Stomach (tissue), 19 donors: ENCODE measurements at places on chromosomes 3 and 15. TPM values are rescaled to one million over a fixed set of nuclear protein-coding genes. Genes with fewer than 3 reads are reported as not detected.
A peak's percentile ranks its signal among the peaks of the same experiment; 100 is the strongest.

DNA sequence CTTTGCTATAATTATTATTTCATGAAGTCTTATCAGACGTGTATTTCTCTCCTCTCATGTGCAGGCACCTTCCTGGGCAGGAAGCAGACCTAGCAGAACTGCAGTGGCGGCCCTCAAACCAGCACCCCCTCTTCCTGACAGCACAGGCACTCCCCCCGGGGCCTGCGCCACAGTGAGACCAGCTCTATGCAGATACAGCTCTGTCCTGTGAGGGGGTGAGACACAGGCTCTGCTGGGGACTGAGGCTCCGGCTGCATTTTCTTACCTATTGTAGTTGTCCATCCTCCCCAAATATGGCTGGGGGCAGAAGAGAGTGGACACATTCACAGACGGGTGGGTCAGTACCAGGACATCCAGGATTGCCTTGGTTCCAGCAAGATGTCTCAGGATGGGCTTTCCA, 5.0 kb downstream of the CISH start:
- H3K4me1 ChIP-seq: peaks cover 98% of the 10 kb centered on the region
- DNase-seq: no peak
- H3K4me3 ChIP-seq: peak overlapping the region; percentile 60
- peak overlapping the region; percentile 62 for H3K27ac ChIP-seq

The RSL24D1 gene
- 22.2 TPM for total RNA-seq

The C3orf22 gene
- total RNA-seq: not detected

DNA sequence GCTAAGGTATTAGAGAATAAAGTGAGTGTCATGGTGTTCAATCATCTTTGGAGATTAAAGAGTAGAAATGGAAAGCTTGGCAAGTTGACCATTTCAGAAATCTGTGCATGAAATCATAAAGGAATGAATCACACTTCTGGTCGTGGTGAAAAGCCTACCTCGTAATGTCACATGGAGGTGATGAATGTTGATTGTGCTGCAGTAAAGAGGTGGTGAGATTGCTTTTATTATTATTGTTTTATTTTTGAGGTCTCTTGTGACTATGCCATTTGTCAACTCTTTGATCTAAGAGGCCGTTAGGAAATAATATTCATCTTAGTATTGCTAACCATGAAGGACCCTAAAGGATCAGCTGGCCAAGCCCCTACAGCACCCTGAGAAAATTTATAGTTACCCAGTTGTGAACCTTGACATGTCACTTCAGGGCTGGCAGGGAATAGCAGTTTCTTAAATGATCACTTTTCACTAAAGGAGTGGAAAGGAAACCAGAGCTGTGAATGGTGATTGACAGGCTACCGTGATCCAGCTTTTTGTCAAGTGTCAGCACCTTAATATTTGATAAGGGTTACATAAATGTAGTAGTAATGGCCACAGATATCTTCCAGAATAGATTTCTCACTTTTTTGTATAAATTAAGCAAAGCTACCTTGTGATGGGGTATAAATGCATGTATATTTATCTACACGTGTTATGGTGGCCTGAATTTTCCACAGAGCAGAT, 203.9 kb downstream of the PTPRG start:
- no peak overlapping the region for H3K4me3 ChIP-seq
- no peaks in the 10 kb centered on the region for H3K27me3 ChIP-seq
- no peak for DNase-seq

- peaks cover 13% of the 10 kb centered on the region for H3K36me3 ChIP-seq
- peak; percentile 28 for DNase-seq
- H3K27ac ChIP-seq: no peak overlapping the region
- H3K4me3 ChIP-seq: no peak overlapping the region
- no peaks in the 10 kb centered on the region for H3K4me1 ChIP-seq
- no peaks in the 10 kb centered on the region for H3K27me3 ChIP-seq
Observed at GRCh38 chr15:84023636-84024035, 211.9 kb upstream of the GOLGA6L4 start.
